ENCODE measurements at places on chromosomes 5 and 9.

DNA sequence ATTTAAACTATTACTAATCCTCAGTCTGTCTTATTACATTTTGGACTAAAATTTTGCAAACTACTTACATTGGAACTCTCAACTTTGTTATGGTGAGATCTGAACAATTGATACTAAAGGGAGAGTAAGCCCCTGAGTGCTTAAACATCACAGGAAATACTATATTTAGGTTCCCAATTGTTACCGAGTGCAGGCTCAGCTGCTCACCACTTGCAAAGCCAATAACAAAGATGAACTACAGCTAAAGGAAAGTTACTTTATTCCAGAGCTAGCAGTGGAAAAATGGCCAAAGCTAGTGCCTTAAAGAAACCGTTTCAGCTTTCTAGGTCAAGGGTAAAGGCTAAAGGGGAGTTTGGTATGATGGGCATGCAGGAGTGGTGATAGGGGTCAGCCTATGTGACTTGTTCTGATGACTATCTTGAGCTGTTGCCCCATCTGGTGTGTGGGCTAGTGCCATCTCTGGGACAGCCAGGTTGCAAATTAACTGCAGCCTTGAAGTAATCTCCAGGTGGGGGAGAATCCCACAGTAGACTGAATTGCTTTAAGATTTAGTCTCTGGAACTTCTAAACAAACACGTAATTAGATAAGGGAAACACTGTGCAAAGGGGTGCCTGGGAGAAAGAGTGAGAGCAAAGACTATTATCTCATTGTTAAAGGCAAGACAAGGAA, 7.8 kb upstream of the NDUFB6 start:
- DNase-seq: no peak

DNA sequence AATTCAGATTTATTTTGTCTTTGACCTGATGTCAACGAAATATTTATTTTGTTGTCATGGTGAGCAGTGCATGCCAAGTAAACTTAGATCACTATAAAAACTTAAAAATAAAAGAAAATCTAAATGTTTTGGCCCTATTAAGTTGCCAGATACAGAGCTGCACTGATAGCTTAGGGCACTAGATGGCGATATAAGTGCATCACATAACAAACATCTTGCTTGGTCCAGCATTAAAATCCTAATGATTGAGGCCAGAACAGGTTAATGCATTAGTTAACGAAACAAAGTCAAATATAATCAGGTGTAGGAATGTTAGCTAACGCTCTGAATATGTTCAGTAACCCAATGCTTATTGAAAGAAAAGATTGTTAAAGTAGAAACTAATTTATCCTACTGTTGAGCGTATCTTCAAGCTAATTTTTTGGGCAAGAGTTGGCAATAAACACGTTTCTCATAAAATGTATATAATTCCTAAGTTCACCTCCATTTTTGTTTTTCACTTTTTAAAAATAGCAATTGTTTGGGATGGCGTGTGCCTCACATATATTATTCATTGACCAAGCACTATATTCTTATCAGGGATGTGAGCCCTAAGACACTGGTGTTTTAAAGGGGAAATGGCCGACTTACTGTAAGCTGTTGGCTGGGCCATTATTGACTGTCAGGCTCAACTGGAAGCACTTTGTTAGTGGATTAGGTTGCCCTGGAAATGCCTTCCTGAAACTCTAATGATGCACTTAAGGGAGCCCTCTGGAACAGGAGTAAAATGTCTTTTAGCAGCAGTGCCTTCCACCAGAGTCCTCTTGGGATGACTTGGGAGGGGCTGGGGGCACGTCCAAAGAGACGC, 33.3 kb downstream of the KCTD16 start:
- peak; percentile 31 for DNase-seq

DNA sequence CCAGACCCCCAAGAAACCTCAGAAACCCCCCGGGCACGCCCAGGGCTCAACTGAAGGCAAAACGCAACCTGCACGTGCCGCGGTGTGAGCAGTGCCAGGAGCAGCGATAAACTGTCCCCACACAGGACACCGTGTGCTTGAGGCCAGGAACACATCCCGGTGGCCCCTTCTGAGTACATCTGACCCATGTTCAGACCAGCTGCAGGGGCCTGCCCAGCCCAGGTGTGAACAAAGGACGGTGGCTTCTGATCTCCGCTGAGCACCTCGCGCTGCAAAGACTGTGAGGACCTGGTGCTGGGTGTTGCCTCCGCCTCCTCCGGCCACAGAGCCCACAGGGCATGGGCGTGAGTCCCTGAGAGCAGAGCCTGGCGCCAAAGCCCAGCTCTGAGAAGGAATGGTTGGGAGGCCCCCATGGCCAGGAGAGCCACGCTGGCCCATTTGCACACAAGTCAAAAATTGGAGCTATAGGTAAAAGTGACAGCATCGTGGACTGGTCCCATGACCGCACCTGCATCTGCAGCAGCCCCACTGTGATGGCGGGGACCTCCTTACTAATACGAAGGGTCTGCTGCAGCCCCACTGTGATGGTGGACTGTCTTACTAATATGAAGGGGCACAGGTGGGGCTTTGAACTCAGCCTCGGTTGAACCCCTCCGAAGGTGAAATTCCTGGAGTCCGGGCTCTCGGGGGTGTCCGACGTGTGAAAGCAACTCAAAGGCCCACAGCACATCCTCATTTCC, 31.5 kb downstream of the NDUFS6 start:
- no peak for DNase-seq

- DNase-seq: no peak
Observed at GRCh38 chr5:112183103-112183711, 235.9 kb downstream of the EPB41L4A start.

- no peak for DNase-seq
Observed at GRCh38 chr9:34049630-34050384, 1.1 kb upstream of the UBAP2 start.

DNA sequence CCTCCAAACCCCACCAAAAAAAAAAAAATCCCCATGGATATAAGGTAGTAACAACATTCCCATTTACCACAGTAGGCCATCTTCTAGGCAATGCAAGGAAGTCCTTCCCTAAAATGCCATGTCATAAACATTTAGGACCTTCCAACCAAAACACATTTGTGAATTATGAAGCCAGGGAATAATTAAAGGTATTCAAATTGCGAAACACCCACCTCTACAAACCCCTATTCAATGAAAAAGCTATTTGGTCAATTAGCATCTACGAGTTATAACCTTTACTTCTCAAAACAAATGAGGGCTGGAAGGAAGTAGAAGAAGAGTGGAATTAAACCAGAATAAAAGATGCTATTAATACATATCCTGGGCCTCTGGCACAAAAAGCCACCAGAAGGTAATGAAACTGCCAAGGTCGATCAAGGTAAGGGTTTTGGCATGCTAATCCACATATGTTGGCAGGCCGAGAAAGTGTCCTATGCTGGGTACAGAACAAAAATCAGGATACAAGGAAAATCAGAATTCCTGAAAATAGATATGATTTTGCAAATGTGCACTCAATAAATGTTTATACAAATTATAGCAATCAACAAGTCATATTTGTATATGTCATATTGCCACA, 47.7 kb downstream of the MTMR12 start:
- DNase-seq: no peak

- DNase-seq: no peak
Observed at GRCh38 chr9:13070612-13071595, 208.6 kb downstream of the MPDZ start.

DNA sequence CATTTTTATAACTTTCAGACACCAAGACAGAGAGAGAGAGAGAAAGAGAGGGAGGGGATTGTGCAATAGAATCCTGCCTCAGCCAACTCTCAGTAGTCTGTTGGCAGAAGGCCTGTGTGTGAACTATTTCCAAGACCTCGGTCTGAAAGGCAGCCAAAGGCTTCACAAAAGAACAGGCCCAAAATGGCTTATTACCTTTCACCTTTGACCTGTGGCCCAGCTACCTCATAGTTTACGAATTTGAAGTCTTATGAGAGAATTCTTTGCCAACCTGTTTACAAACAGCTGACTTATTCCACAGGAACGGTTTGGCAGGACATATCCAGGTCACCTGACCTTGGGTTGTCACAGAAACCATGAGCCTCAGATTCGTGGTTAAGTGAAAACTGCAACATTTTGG, 48.6 kb downstream of the NR2F1-AS1 start:
- DNase-seq: no peak

DNA sequence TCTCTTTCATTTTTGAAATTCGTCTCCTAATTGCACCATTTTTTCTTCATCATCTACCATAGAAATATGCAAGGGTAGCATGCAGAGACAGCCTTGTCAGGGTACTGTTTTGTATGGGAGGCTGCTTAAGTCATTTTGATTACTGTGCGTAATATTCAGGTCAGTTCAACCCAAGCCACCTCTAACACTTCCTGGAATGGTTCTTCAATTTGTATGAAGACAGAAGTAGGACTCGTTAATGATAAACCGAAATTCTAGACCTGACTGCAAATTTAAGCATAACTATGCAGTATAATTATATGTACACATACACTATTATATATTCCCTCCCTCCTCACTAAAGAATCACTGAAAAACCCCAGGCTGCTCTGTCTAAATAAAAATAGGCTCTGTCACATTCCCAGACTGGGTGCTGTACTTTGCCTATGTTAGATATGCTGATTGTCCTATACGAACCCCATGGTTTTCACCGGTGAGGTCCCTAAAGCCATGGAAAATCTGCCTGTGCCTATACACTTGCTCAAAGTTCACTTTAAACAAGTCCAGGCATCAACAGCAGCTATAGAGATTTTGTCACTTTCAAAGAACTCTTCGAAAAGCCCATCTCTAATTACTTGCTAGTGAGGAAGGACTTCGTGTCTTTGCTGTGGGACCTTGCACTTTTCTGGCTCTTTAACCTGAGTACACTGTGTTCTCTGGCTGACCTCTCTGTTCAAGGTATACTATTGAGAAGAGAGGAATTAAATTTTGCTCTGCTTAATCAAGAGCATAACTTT, 352.1 kb upstream of the CD180 start:
- DNase-seq: no peak

- no peak for DNase-seq
Observed at GRCh38 chr9:91949946-91950664, at the start of gene ROR2. TSS of gene ROR2 (minus strand) at chr9:91950228.

DNA sequence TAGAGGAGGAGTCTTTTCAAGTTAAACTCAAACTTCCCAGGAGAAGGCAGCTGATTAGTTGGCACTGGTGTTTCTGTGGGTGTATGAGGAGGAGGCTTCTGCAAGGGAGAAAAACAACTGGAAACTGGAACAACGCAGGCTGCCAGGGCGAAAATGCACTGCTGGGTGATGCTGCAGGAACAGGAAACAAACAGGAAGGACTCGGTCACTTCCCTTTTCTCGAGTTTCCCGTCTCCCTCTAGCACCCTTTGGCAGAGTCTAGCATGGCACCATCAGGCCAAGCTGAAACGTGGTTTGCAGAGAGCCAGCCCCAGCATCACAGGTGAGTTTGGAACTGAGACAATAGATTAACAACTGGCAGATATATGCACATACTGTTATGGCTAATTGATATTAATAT, 77.5 kb upstream of the CAST start:
- no peak for DNase-seq

GRCh38 chr5:133912951-133913350, 55.5 kb downstream of the C5orf15 start:
- DNase-seq: no peak

DNA sequence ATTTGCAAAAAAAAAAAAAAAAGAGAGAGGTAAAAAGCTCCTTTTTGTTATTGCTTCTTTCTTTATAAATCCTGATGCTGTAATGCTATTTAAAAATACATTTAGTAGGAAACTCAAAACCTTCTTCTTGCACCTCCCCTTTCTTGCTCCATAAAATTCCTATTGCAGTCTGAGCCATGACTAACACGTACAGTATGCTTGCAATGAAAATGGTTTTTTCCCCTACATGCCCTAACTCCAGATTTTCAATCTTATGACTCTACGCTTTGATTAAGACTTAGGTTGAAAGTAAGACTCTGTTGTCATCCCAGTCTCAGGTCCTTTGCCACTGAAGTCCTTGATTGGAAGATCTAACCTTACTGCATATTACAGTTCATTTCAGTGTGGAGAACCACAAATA, 23.9 kb downstream of the FGF10 start:
- DNase-seq: no peak

DNA sequence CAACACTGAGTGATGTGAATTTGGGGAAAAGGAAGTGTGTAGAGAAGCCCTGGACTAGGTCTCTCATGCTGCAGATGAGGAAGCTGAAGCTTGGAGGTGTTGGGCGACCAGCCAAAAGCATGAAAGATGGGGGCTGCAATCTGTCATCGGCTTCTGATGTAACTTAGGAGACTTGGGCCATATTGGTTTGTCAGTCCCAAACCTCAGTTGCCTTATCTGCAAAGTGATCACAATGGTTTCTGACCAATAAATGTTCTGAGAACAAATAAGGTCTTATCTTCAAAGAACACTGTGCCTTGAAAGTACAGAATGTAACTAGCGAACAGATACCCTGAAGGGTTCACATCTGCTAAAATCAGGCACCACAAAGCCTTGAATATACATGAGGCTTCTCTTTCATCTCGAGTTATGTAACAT, 198.4 kb upstream of the NR3C1 start:
- DNase-seq: no peak

DNA sequence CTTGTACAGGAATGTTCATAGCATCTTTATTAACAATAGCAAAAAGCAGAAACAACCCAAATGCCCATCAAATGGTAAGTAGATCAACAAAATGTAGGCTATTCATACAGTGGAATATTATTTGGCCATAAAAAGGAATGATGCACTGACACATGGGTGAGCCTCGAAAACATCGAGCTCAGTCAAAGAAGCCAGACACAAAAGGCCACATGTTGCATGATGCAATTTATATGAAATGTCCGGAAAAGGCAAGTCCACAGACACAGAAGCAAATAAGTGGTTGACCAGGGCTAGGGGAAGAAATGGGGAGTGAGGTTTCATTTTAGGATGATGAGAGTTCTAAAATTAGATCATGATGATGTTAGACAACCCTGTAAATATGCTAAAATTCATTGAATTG, 16.5 kb upstream of the SLC2A8 start:
- no peak for DNase-seq

DNA sequence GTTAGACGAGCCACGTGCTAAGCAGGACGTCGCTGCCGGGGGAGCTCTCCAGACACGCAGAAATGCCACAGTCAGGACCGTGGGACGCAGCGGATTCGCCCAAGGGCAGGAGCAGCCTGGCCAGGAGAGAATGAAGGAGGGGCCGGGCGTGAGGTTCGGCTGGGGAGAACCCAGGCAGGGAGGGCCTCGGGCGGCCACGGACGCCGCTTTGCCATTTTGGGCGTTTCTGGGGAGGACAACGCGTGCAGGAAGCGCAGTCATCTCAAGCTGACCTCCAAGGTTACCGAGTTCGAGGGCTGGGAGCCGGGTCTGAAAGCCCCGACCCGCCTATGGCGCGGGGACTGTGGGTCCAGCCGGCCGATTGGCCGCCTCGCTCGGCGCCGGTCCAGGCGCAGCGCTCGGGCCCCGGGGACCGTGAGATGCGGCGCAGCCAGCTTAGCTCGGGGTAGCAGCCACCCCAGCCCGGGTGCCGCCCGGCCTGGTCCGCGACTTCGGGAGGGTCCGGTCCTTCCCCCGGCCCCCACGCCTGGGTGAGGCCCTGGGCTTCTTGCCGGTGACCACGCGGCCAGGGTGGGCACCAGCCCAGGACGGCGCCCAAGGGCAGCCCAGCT, 760 bp upstream of the MAN1B1 start:
- peak; percentile 17 for DNase-seq

Measured in activated CD4-positive, alpha-beta T cell treated with anti-CD3 and anti-CD28 coated beads, Interleukin-2, amount 50 U/mL, for 24 hours (primary cell).